ENCODE measurements at places on chromosomes 5 and 9.

- DNase-seq = no peak
These were observed 624 bp downstream of the FBXW11 start for GRCh38 chr5:172005708-172006320.

GRCh38 chr5:74248576-74248975 lies 392.0 kb downstream of the ENC1 start:
- no peak for DNase-seq

DNA sequence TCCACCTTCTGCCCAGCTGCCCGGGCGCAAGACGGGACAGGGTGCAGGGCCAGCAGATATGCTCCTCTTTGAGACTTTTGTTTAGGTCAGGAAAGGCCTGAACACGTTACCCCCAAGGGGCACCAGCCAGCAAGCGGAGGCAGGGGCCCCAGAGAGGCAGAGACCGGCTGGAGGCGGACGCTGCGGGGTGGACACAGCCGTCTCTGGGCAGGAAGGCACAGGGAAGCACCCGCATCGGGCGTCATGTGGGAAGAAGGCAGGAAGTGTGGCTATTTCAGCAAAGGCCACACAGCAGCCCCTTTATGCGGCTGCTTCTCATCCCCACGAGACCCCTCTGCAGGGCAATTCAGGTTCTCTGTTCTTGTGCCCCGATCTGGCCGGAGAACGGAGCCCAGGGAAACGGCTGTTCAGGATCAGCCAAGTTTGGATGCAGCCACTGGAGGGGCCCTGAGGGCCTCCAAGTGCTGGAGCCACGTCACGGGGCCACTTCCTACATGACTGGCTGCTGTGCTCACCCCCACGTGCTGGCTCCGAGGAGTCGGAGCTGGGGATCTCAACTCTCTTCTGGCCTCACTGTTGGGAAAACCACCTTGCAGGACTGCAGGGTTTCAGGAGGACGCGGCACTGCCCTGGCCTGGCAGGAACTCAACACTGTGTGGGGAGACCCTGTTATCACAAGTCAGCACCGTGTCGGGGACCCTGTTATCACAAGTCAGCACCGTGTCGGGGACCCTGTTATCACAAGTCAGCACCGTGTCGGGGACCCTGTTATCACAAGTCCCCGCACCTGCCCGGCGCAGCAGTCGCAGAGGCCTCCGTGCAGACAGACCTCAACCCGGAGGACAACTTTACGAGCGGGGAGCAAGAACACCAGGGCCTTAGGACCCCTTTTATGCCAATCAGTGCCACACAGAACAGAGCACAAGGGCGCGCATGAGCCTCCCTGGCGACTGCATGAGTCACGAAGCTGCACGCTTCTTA lies 44.4 kb downstream of the SLC12A7 start:
- DNase-seq = no peak

GRCh38 chr9:70539526-70539925 lies 125.1 kb upstream of the KLF9 start:
- no peak for DNase-seq

GRCh38 chr9:81445331-81445921 lies 243.9 kb downstream of the TLE1 start:
- DNase-seq = no peak

DNA sequence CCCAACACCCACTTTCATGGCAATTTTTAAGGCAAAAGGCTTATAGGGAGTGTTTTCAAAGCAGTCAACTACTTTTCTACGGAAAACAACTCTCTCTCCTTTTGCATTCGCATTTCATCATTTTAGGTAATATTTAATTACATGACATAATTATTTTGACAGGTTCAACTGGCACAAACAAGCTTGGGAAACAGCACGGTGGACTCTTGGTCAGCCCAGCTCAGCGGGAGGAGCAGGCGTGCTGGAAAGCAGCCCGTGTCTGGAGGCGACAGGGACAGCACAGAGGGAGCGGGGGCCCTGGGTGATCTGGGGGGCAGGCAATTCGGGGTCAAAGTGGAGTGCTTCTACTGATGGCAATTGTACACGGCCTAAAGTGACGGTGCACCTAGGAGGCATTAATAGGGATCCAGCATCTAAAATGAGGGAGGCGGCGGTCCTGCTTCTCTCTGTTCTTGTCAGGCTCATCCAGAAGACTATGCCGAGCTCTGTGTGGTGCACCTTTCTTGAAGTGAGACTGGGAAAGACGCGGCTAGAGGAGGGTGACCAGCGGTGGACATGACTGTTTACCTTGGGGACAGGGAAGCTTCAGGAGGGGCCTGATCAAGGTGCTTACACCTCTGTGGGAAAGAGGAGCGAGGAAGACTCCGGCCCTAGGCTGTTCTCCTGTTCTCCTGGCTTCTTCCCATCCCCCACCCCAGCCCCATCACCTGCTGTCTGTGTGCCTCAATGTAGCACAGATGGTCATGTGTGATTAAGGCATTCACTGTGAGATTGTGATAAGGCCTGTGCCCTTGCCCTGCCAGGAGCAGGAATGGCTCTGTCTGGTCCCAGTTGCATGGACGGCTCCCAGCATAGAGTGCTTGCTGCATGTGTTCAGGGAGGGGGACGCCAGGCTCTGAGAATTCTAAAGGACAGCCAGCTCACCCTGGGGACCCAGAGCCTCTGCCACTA lies 3.4 kb downstream of the MYMK start:
- DNase-seq = no peak

DNA sequence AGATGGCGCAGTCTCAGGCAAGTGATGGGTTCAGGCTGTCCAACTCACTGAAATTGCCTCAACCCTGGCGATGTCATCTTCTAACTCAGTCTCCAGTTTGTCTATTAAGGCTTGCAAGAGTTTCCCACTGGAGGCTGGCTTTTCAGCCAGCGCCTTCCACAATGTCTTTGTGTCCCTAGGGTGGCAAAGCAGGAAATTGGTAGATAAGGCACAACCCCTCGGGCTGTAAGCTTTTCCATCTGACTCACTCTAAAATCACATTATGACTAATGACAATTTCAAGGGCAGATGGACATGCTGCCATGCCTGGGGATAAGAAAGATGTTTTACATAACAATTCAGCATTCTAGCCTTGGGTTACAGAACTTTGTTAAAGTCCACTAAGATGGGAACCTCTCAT lies 61.9 kb downstream of the MROH2B start:
- no peak for DNase-seq

All from naive B cell (primary cell).